ENCODE measurements at places on chromosomes 1 and 21.

DNA sequence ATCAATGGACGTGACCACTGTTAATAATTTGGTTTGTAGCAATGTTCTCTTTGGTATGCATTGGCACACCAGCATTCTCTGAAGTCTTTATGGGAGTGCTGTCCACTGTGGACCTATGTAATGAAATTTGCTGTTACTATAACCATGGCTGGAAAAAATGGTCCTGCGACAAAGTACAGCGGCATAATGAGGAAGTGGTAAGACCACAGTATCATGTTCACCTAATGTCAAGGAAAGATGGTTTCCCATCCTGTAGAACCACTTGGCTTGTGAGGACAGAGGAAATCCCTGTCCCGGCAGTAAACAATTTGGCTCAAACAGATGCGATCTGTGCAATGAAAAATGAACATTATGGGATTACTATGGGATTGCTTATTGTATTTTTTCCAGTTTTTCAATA lies 173.9 kb upstream of the IVNS1ABP start:
- no peak for DNase-seq

DNA sequence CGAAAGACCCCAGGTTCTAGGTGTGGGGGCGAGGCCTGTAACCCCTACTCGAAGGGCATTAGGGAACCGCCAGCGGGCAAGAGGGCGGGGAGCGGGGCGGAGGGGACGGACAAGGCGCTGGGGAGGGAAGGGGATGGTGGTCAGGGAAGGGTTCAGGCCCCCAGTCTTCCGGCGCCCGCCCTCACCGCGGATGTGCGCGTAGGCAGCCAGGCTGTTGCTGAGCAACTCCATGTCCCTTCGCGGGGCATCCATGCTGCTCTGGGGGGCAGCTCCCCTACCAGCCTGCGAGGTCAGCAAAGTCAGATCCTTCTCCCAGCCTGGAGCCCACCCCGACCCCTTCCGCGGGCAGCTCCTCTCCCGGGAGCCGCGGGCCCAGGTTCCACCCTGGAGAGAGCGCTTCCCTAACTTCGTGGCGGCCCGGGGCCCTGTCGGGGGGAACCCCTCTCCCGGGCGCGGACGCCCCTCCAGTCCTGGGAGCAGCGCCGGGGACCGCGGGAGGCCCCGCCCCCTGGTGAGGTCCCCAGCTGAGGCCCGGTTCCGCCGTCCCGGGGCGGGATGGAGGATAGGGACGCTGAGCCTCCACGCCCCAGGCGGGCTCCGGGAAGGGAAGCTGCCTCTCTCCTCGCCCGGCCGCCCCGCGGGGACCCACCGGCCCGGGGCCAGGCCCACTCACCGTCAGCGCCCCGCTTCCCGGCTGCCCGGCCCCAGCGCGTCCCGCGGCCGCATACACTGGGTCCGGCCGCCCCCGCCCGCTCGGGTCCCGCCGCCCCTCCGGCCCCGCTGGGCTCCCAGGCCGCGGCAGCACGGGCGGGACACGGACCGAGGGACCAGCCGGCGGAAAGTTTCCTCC lies 434 bp downstream of the EVA1B start:
- DNase-seq: no peak

GRCh38 chr1:107132195-107132594 lies 8.6 kb upstream of the NTNG1 start:
- DNase-seq: peak; percentile 10

DNA sequence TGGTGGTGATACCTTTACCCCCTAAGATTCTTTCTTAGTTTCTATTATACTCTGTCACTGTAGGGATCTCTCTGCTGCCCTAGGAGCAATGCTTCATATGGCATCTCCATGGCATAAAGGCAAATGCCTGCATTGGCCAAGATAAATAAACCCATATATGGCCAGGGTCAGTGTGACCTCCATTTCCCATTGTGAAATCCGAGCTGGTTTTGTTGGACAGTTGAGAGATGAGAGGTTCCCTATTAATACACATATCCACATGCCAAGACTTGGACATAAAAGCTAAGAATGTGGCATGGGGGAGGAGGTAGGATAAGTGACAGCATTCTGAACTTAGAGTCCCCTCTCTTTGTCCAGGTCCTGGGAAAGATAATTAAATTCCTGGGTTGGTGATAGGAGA lies 1.4 kb downstream of the TPM3 start:
- no peak for DNase-seq

GRCh38 chr1:46008585-46008984 lies 123.8 kb downstream of the PIK3R3 start:
- no peak for DNase-seq

DNA sequence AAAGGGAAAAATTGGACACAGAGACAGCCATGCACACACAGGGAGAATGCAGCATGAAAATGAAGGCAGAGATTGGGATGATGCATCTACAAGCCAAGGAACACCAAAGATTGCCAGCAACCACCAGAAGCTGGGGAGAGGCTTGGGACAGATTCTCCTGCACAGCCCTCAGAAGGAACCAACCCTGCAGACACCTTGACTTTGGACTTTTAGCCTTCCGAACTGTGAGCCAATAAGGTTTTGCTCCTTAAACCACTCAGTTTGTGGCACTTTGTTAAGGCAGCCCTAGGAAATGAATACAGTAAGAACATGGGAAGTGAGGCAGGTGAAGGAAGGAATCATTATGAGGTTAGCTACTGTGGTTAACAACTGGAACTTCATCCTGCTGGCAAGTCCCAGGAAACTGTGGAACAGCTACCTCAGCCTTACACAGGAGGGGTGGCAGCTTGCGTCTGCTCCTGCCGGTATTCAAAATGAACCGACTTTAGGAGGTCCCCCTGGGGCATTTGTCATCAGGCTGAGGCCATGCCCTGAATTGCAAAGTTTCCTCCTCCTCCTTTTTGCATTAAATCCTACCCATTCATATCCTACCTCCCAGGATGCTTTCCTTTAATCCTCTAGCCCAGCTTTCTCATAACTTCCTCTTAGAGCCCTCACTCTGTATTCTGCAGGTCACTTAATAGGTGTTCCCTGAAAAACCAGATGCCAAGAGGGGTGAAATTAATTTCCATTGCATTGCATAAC lies 15.4 kb downstream of the CD247 start:
- DNase-seq: no peak

DNA sequence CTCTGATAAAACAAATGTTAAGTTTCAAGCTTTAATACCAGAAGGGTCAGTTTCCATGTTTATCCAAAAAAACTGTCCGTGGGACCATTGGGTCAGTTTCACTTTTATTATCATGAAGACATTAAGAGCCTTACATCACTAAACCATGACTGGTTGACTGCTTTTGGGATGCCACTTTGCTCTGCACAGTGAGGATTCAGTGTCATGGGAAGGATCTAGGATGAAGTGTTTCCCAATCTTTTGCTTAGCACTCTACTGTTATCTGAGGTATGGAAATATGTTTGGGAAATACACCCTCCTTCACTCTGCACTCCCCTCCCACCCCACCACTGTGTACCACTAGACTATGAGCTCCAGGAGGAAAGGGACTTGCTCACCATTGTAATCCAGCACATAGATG lies 16.3 kb downstream of the RPS6KC1 start:
- DNase-seq: no peak

DNA sequence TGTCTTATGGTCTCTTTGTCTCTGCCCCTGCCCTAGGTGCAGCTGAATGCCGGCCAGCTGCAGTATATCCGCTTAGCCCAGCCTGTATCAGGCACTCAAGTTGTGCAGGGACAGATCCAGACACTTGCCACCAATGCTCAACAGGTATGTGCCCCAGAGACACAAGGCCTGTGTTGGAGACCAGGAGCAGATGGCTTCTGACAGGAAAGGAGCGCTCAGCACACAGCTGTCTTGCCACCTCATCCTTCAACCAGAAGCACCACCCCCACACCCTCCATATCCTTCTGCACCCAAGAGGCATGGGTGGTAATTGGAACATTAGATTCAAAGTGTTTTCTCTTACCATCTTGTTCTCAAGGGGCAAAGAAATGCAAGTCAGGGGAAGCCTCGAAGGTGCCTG lies 17.0 kb upstream of the KCNQ4 start:
- no peak for DNase-seq

GRCh38 chr1:36669262-36669661 lies 186.5 kb upstream of the CSF3R start:
- DNase-seq: no peak

- no peak for DNase-seq
These were observed 187.0 kb upstream of the HP1BP3 start for GRCh38 chr1:20974069-20974468.

DNA sequence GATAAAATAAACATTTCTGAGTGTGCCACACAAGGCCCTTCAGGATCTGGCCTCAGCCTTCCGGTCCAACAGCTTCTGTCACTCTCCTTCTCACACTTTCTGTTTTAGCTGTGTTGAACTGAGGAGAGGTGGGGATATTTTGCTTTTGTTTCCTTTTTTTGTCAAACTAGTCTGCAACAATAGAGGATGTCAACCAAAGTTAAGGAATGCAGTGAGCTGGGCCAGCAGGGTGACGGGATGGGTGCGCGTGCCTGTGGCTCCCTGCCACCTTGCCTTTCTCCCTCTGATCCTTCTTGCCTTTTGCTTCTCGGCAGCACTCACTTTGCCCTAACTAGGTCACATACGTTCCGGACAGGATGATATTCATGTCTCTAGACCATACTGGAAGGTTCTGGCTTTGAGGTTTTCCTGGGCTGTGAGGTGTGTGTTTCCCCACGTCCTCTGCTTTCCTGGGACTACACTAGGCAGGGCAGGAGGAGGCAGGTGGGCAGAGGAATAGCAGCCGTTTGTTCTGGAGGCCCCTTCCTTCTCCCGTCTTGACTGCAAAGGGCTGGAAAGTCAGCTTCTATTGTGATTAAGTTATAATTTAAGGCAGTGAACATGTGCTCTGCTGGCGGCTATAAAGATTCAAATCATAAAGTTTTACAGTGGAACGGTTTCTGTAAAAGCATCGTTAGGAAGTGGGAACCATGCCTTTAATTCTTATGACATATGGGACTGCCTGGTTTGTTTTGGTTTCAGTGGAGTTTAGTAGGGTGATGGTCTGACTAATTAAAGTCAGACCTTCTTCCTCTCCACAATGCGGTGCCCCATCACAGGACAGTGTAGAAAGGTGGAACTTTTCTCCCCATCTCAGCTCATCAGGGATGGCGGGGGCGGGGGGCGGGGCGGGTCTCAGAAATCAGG lies 67.8 kb downstream of the RNF220 start:
- DNase-seq: no peak

DNA sequence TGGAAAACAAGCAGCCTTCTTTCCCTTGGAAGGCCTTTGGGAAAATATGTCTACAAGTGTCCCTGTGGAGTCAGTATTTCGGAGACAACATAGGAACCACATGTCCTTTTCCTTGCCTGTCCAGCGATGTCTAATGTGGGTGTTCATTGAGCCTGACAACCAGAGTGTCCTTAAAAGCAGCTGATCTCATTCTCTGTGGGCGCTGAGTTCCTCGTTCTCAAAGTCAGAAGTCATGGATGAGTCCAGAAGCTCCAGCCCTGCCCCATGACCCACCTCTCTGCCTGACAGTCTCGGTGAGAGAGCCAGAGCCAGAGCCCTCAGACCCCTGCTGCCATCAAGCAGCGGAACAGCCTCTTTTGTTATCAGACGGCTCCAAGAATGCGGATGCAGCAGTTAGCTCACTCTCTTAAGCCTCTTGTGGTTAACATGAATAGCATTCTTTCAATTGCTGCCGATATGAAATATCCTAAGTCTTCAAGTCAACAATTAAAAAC lies 329.2 kb downstream of the TGFB2 start:
- peak; percentile 6 for DNase-seq

- DNase-seq: peak; percentile 93
These were observed 8.3 kb downstream of the SDE2 start for GRCh38 chr1:225990705-225991464.

DNA sequence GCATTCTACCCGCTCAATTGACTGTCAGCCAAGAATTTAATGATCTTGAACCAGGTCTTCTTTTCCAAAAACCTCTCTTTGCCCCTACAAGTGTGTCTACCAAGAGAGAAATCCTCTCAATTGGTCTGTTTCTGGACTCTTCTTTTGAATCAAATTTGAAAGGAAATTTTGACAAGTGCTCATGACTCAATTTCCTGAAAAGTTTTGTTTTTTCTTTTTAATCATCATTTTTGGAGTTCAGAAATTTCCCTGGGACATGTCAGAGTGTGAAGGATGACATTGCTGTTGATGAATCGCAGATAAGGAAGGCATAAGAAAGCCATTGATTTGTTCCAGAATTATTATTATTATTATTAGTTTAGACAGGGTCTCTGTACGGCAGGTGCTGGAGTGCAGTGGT lies 88.2 kb upstream of the AKT3 start:
- DNase-seq: no peak

GRCh38 chr21:44347911-44348451 lies 5.4 kb upstream of the TRPM2 start:
- no peak for DNase-seq

DNA sequence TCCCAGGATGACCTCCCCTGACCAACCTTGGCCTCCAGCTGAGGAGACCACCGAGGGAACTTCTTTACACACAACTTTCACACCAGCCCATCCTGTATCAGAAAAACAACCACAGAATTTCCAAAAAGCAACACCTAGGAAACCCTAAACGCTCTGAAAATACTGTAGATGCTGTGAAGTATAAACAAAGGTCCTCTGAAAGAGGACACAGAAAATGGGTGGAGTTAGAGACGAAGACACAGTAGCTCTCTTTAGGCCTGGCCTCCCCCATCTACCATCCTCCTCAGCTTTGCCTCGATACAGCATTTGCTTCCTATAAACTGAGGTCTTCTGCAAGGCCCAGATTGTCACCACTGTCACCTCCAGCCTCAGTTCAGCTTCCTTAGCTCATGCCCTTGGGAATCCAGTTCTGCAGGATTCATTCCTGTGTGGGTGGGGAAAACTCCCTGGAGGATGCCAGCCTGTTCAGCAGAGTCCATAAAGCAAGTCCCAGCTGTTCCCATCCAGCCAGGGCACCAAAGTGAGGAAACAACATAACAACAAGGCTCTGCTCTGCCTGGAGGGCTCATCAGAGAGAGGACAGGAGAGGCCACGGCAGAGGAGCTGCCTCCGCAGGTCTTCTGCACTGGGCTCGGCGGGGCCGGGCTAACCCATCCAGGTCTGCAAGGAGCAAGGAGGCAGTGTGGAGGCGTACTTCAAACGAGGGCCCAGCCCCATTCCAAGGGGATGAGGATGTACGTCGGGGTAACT lies 15.0 kb downstream of the PIK3C2B start:
- DNase-seq: no peak

- no peak for DNase-seq
These were observed 122.8 kb upstream of the IVNS1ABP start for GRCh38 chr1:185439727-185440415.

DNA sequence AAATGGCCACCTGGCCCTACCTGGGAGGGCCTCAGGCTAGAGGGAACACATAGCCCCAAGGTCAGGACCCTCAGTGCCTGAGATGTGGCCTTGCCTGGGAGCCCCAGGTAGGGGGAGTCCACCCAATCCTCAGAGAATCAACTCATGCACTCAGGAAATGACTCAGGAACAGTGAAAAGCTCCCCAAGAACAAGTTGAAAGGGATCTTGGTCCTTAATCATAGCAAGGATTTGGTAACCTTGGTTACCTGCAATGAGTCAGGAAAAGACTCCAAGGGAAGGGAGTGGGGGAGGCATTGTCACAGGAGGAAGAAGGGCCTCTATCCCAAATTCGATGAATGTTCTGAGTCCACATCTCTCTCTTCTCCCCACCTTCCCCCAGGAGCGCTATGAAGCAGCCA lies 17.0 kb downstream of the MAP7D1 start:
- DNase-seq: no peak

- peak; percentile 73 for DNase-seq
These were observed 1.2 kb upstream of the RNF11 start for GRCh38 chr1:51234721-51235425.

Measured in MM.1S (cell line).